ENCODE measurements at places on chromosomes 13 and 19. TPM values are rescaled to one million over a fixed set of nuclear protein-coding genes. Genes with fewer than 3 reads are reported as not detected.

DNA sequence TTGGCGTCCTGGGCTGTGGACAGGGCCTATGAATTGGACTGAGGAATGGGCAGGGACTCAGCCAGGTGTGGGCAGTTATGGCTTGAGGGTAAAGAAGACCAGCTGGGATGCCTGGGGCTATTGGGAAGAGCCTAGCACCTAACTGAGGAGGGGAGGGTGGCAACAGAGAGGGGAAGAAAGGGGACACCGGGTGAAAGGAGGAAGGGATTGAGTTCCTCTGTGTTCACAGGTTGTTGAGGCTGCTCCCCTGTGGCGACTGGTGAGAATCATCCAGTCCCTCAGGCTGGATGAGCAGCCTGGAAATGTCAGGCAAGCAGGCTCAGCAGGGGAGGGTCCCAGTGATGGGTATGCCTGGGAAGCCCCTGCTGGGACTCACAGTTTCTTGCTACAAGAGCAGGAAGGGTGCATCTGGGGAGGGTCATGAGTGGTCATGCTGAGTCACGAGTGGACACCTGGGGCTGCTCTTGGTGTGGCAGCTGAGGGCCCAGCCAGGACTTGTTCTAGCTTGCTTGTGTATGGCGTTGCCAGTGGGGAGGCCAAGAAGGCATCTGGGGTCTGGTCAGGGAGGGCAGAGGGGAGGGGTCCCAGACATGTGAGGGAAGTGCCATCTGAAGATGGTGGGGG lies 1.4 kb downstream of the ZNF324 start:
- DNase-seq = no peak

- DNase-seq = no peak
These were observed 15.2 kb downstream of the COL4A2 start for GRCh38 chr13:110322126-110322827.

- no peak for DNase-seq
These were observed 349.8 kb downstream of the DLEU7 start for GRCh38 chr13:50493683-50494082.

DNA sequence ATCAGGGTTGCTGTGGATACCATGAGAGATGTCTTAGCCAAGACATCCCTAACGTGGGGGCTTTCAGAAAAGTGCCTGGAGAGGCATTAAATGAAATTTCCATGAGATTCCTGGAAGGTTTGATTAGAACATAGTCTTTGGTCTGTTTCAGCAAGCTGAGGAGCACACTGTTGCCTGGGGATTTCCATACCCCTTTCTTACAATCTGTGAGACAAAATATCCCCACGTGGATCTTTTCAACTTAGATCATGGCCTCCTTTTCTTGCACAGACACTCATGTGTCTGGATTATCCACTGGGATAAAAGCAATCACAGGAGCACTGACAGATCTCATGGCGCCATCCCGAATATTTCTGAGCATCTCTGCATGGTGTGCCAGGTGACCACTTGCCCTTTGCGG lies 41.7 kb downstream of the GPR12 start:
- DNase-seq = no peak

- DNase-seq = no peak
These were observed 13.2 kb downstream of the SLC46A3 start for GRCh38 chr13:28705461-28706083.

DNA sequence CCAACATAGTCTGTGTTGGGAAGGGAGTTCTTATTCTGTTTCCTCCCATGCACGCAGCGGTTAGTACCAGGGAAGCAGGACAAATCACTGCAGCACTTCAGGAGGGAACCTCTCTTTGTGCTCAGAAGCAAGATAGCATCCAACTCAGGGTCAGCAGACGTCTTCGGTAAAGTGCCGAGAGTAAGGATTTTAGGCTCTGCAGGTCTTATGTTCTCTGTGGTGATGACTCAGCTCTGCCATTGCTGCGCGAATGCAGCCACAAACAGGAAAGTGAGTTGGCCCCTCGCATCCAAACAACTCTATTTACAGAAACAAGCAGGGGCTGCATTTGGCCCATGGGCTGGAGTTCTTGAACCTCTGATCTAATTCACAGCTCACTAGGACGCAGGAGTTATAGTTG lies 122.1 kb upstream of the SPATA13 start:
- DNase-seq = no peak

DNA sequence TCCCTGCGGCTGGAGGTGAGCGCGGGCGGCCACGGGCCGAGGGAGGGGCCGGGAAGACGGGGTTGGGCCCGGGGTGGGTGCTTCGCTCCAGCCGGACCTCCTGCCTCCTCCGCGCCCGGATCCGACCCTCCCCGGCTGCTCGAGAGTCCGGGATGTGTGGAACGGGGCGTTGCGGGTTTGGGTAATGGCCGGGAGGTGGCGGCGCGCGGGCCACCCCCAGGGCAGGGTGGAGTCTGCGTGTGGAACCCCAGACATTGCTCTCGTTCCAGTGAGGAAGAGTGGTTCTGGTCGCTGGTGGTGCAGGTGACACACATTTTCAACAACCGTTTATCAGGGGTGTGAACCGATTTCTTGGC lies 38.8 kb downstream of the ARHGEF7 start:
- DNase-seq = no peak

- no peak for DNase-seq
These were observed 22.9 kb downstream of the GP6 start for GRCh38 chr19:55015126-55015525.

GRCh38 chr13:46728777-46729176 lies 68.2 kb downstream of the ESD start:
- no peak for DNase-seq

- DNase-seq = no peak
These were observed 727.4 kb upstream of the SLITRK1 start for GRCh38 chr13:84609716-84610115.

DNA sequence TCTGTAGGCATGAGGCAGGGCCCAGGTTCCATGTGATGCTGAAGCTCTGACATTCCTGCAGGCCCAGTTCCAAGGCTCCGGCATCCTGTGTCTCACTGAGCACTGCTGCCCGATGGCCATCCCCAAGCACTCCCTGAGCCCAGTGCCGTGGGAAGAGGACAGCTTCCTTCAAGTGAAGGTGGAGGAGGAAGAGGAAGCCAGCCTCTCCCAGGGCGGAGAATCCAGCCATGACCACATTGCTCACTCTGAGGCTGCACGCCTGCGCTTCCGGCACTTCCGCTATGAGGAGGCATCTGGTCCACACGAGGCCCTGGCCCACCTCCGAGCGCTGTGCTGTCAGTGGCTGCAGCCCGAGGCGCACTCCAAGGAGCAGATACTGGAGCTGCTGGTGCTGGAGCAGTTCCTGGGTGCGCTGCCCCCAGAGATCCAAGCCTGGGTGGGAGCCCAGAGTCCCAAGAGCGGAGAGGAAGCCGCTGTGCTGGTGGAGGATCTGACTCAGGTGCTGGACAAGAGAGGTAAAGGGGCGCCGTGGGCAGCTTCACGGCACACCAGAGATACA lies 8.0 kb downstream of the ZSCAN22 start:
- DNase-seq = peak; percentile 36

DNA sequence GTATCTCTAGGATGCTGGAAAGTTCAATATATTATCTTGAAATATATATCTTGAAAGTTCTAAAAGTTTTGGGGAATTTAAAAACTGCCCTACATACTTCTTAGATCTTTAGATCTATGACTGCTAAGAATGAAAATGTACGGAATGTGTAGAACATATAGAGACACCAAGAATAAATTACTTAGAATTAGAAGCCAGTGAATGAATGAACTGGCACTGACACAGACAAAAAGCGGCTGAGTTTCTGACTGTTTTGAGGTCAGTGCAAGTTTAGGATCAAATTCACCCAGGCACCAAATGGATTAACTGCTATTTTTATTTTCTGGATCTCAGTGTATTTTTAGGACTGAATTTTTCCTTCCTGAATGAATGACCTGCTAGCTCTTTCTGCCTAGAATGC lies 411.2 kb downstream of the KCTD12 start:
- no peak for DNase-seq

DNA sequence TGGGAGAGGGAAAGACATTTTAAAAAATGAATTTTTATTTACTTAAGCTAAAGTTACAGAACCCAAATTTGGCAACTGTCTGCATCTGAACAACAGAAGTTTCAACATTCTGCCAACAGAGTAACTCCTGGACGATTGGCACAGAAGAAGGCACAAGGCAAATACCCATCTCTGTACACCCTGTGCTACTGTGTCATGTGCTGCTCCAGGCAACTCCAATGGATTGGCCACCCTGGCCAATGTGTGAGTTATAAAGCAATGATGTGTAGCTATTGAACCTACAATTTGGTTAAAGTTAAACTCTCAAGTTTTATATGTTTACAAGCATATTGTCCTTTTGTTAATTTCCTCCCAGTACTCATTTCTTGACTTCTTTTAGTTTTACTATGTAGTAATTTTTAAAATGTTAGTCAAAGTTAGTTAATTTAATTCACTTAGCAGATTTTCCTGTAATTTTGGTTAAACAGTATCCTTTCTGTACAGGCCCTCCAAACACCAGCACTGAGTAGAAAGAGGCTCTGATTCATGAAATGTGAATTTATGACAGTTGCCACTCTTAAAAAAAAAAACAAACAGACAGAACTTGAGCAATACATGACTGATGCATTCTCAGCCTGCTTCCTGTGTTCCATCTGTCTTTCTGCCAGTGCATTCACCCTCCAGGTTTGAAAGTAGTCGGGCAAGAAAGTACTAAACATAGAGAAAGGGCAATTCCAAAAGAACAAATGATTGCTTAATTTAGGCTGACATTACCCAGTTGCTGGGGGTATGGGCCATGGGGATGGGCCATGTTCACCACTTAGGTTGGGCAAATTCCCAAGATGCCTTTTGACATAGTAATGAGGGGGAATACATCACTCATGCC lies 5.9 kb downstream of the STARD13 start:
- no peak for DNase-seq

GRCh38 chr19:48737360-48737998 lies 2.9 kb downstream of the RASIP1 start:
- no peak for DNase-seq

- DNase-seq = peak; percentile 66
These were observed 135.2 kb downstream of the TSHZ3 start for GRCh38 chr19:31214086-31214485.

DNA sequence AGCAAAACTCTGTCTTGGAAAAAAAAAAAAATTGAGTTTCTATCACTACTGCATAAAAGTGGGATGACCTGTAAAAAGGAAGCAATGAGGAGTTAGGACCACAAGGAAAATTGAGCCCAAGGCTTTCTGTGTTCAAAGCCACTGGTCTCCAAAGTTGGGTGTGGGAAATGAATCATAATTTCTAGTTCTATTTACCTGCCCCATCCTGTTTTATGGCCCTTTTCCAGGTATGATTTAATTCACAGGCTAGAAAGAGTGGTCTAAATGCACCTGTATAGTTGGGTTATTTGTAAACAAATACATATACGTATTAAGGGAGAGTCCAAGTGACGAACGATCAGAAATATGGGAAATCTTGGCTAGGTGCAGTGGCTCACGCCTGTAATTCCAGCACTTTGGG lies 5.9 kb upstream of the DCAF15 start:
- no peak for DNase-seq

DNA sequence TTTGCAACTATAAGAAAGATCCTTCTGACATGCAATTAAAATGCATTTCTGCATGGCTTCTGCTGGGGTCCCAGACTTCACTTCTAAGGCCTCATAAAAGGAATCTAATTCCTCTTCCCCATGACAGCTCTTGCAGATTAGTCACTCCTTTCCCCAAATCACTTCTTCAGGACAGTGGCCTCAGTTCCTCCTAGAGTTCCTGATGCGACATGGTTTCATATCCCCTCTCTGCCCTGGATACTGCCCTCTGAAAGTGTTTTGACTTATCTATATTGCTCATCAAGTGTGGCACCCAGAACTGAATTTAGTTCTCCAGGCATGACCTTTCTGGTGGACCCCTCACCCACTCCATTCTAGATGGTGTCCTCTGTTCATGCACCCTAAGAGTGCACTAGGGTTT lies 238.1 kb downstream of the FOXO1 start:
- no peak for DNase-seq

The TNFSF9 gene
- 0.62 TPM for total RNA-seq

The PCDH17 gene
- total RNA-seq = 8.0 TPM

The ADAMTSL5 gene
- 48.3 TPM for total RNA-seq

The C19orf81 gene
- total RNA-seq = not detected

Data from sciatic nerve (tissue), 2 donors.